ENCODE measurements at places on chromosomes 12 and 14. TPM values are rescaled to one million over a fixed set of nuclear protein-coding genes. Genes with fewer than 3 reads are reported as not detected.

Gene P2RX2
- 2.7 TPM for total RNA-seq

Gene PRDM4
- 35.6 TPM for total RNA-seq

Gene CD27
- total RNA-seq = 0.74 TPM

Gene STAB2
- total RNA-seq = 2.7 TPM

Gene OTUB2
- 8.4 TPM for total RNA-seq

GRCh38 chr12:39619316-39619659 is 315 bp downstream of the ABCD2 start:
- peak overlapping the region; percentile 69 for H3K27ac ChIP-seq
- no peaks in the 10 kb centered on the region for H3K4me1 ChIP-seq
- H3K4me3 ChIP-seq = peak overlapping the region; percentile 38
- no peaks in the 10 kb centered on the region for H3K36me3 ChIP-seq
- DNase-seq = no peak
- no peaks in the 10 kb centered on the region for H3K27me3 ChIP-seq

DNA sequence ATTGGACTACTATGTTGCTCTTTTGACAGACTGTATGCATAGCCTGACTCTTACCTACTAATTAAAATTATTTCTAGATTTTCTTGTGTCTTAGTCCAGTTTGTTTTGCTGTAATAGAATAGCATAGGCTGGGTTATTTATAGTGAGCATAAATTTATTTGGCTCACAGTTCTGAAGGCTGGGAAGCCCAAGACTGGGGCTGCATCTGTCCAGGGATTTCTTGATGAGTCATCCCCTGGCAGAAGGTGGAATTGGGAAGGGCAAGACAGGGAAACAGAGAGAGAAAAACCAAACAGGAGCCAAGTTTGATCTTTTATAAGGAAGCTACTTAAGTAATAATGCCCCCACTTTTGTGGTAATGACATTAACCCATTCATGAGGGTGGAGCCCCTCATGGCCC is 759.2 kb upstream of the LRFN5 start:
- no peaks in the 10 kb centered on the region for H3K4me1 ChIP-seq
- no peak overlapping the region for H3K4me3 ChIP-seq
- H3K36me3 ChIP-seq = no peaks in the 10 kb centered on the region
- H3K27me3 ChIP-seq = no peaks in the 10 kb centered on the region
- H3K27ac ChIP-seq = no peak overlapping the region

- no peaks in the 10 kb centered on the region for H3K27me3 ChIP-seq
- no peak overlapping the region for H3K27ac ChIP-seq
- DNase-seq = no peak
- H3K4me3 ChIP-seq = no peak overlapping the region
- no peaks in the 10 kb centered on the region for H3K4me1 ChIP-seq
Measured at GRCh38 chr14:88143810-88144209, 138.9 kb downstream of the GPR65 start.

GRCh38 chr12:3293446-3294161 is 197.4 kb upstream of the PRMT8 start:
- peaks cover 7% of the 10 kb centered on the region for H3K4me1 ChIP-seq
- no peaks in the 10 kb centered on the region for H3K27me3 ChIP-seq

DNA sequence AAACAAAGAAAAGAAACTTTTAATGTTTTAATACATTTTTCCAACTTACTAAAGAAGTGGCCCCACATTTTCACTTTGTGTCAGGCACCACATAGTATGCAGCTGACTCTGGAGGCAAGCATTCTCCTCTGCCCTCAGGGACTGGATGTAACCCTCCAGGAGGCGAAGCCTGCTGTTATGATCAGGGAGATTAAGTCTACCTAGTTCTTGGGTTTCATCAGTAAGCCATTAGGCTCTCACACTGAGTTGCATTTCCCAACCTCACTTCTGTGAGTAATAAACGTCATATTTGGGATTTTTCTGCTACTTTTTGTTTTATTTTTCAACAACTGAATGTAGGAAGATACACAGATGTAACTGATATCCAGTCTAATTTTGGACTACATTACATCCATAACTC is 101.2 kb upstream of the LRFN5 start:
- no peaks in the 10 kb centered on the region for H3K36me3 ChIP-seq
- DNase-seq = no peak
- H3K4me1 ChIP-seq = no peaks in the 10 kb centered on the region

GRCh38 chr12:115251727-115252126 is 567.8 kb upstream of the TBX3 start:
- no peak overlapping the region for H3K4me3 ChIP-seq
- H3K36me3 ChIP-seq = no peaks in the 10 kb centered on the region
- H3K27me3 ChIP-seq = no peaks in the 10 kb centered on the region
- DNase-seq = no peak

- DNase-seq = no peak
- H3K27me3 ChIP-seq = no peaks in the 10 kb centered on the region
- no peaks in the 10 kb centered on the region for H3K4me1 ChIP-seq
- H3K36me3 ChIP-seq = no peaks in the 10 kb centered on the region
- no peak overlapping the region for H3K27ac ChIP-seq
Measured at GRCh38 chr12:25710128-25710527, 157.0 kb upstream of the LMNTD1 start.
